GM23338 (cell line): ENCODE measurements at places on chromosomes 1 and 21. TPM values are rescaled to one million over a fixed set of nuclear protein-coding genes. Genes with fewer than 3 reads are reported as not detected.

DNA sequence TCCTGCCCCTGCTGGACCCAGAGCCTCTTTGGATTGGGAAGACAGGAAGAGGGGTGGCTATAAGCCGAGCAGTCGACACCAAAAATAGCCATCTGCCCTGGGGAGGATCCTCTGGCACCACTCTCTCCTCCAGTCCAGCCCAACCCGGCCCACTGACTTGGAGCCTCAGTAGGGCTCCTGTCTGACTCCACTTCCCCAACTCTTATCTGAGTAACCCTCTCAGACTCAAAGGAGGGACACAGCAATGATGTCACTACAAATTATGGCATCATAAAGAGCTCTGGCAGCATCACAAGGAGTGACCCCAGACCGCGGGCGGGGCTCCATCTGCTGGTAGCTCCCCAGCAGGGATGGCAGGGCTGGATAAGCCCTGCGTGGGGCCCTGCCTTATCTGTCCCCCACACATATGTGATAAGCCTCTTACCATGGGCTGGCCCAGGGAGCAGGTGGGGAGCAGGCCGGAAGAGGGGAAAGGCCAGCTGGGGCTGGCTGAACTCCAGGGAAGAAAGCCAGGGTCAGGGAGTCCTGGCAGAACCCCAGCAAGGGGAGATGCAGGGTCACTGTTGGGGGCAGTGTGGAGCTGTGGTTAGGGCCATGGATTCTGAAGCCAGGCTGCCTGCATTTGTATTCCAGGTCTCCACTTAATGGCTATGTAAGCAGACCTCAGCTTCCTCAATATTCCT lies 4.6 kb upstream of the SLC6A9 start:
- H3K36me3 ChIP-seq, result no peaks in the 10 kb centered on the region
- H3K4me3 ChIP-seq, result no peak overlapping the region
- H3K4me1 ChIP-seq, result peaks cover 17% of the 10 kb centered on the region
- no peak for DNase-seq
- H3K27ac ChIP-seq, result no peak overlapping the region
- 0 out of 2 replicates have a peak, but pooled peaks cover 3% of the 10 kb centered on the region for H3K27me3 ChIP-seq

Gene POU3F1
- 3.6 and 6.0 TPM in 2 replicates for polyA plus RNA-seq

Gene PRELP
- polyA plus RNA-seq, result 0.03 and 0.12 TPM in 2 replicates

Gene SMYD2
- 5.8 and 5.9 TPM in 2 replicates for polyA plus RNA-seq

DNA sequence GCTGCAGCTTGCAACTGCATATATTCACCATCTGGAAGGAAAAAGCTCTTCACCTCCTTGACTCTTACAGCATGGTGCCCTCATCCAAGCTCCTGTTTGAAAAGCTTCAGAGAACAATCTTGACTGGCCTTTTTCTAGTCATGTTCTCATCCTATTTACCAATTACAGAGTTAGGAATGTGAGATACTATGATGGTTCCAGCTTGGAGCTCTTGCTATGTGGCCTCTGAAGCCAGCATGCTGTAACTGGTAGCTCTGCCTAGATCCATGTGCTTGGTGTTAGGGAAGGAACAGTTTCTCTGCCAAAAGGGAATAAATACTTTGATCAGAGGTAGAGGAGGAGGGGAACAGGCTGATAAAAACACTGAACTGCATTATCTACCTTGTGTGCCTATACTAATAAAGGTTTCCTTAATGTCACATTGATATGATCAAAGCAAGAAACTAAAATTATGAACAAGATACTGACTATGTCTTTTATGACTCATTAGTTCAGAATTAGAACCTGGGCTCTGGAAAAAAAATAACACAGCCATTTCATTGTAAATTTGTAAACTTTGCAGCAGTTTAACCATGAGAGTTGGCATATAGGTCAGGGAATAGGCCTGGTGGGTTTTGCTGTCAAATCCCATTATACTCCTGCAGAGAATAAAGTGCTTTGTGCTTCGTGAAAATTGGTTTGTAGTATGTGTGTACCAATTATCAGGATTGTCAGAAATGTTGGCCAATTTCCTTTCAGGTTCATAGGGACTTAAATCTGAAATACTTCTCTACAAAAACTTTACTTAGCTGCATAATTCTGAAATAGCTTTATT lies 92.7 kb downstream of the LEPR start:
- H3K4me3 ChIP-seq, result no peak overlapping the region
- H3K36me3 ChIP-seq, result no peaks in the 10 kb centered on the region
- DNase-seq, result no peak
